Hematopoietic multipotent progenitor cell treated with erythropoietin and hydrocortisone succinate and interleukin-3 and kit ligand, for 15 days (in vitro differentiated cells): ENCODE measurements at places on chromosomes 12 and 14.

DNA sequence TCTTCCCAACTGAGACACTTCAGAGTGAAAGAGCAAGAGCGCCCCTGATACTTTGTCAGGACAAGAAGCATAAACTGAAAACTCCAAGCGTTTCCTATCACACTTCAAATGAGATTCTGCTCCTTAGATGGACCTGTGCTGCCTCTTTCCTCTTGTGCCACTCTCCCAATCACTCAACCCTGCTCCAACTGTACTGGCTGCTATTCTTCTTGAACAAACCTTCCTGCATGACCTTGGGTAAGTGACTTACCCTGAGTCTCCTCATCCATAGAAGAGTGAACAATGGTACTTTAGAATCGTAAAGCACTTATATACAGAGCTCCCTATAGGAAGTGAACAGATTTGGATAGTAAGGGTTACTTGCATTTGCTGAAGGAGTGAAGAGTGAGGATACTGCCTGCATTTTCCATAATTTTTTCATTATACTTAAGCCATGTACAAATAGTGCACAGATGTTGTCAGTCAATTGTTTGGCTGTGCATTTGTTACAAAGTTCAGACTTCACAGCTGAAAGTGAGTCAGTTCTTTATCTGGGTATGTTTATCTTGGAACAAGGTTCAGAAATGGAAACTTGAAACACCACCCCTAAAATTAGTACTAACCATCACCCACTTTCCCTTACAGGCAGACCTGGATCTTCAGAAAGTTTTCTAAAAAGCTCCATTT lies 10.8 kb downstream of the MTERF2 start:
- no peak for DNase-seq

DNA sequence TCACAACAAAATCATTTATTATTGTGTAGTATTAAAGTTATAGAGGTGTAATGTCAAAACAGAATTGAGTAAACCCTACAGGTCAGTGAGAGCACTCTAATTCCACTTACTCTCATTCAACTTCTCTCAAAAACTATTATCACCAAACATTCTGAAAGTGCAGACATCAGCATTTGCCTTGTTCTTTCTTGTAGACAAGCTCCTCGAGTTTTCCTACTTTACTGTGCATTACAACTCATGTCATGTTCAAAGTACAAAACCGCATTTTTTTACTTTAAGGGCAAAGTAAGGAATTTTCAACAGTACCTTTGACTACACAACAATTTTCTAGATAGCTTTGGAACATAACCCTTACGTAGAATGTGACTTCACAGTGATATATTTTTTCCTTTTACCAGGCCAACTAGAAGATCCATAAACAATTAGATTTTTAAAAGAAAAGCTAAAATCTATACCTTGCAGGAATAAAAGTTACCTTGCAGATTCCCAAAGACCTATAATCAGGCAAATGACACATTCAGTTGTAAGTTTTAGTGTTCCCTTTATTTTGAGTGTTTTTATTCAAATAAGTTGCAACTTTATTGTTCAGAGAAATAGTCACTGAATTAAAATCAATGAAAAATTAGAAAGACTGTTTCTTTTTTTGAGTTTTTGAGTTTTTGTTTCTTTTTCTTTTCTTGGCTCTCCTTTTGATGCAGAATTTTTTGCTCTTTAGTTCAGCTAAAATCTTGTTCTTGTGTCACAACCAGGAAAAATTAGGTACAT lies 12.7 kb upstream of the USP15 start:
- DNase-seq: no peak

DNA sequence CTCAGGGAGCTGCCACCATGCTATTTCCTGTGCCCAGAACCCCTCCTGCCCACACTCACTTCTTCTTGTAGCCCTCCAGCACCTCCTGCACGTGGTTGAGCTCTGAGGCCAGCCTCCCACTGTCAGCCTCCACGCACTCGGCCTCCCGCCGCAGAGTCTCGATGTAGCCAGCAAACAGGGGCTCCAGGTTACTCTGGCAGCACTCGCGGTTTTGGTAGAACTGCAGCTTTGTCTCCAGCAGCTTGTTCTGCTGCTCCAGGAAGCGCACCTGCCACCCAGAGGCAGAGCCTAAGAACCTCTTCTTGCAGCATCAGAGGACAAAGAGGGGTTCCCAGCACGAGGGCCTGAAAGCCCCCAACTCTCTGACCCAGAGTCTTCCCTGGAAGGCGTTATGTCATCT lies 2.1 kb downstream of the KRT83 start:
- no peak for DNase-seq

GRCh38 chr12:104482113-104482512 lies 25.4 kb downstream of the CHST11 start:
- DNase-seq: no peak

DNA sequence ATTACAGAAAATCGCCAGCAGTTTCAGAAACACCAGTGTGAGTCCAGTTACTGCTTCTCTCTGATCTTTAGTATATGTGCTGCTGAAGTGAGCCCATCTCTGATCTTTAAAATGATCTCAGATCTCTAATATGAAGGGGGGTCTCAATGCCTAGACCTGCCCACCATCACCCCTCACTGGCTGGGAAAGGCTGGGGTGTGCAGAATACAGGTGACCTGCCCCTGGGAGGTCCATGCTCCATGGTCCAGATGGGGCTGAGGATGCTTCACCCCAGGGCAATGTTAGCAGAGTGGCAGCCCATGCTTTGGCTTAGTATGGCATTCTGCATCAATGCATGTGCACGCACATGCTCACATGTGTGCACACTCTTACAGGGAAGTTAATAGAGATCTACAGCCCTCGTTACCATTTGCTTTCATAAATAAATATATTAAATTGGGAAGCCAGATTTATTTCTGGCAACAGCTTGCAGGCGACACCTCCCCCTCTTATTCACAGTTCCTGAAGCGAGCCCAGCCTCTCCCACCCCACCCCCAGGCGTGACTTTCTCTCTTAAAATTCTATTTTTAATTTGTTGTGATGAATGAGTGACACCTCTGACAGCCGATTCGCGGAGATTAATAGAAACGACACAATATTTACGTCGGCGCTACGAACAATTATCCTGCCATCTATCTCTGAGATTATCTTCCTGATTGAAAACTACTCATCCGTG lies 104.7 kb upstream of the ESRRB start:
- no peak for DNase-seq

GRCh38 chr12:111442301-111443045 lies 36.8 kb downstream of the SH2B3 start:
- no peak for DNase-seq

DNA sequence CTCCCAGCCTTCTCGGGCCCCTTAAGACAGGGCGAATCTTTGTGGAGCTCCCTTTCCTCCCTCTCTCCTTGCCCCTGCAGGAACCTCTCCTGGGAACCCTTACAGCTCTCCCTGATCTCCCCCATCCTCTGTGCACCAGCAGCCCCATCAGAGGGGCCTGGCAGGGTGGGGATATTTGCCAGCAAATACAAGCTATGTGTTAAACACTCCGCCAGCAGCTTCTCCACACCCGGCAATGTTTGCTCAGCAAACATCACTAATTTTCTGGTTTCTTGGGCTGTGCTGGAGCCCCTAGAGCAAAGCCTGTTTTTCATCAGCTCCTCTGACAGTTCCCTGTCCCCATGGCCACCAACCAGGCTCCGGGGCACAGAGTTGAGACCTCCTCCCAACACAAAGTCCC lies 147.5 kb upstream of the LHX5 start:
- no peak for DNase-seq

DNA sequence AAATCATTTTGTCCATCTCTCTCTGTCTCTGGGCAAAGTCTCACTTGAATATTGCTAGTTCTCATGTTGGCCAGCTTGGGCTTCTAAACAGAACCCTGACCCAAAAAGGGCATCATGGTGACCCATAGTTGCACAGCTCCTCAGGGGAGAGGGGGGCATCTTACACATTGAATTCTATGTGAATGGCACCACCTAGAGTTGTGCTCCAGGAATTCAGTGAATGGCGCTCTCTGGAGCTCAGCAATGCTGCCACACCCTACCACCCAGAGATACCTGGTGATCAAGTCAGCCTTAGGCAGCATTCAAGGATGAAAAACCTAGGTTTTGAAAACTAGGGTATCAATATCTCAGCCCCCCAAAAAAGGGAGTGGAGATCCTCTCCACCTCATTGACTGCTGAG lies 50.6 kb downstream of the SMUG1 start:
- DNase-seq: no peak

DNA sequence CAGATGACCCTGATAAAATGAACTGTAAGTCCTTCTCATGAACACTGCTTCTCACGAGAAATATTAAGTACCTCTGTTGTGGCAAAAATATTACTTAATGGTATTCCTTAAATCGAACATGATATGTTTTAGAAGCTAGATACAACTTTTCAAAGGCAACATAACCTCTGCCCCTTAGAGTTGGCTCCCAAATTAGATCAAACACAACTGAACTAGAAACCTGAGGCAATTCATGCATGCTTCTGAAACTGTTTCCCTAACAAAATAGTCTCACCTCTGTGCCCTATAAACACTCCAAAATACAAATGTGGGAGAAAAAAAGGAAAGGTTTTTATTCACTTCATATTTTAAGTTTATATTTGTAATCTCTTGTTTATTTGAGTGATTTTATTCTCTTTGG lies 121.6 kb downstream of the SLC16A7 start:
- DNase-seq: no peak

GRCh38 chr12:27555925-27556778 lies 32.1 kb downstream of the PPFIBP1 start:
- no peak for DNase-seq

DNA sequence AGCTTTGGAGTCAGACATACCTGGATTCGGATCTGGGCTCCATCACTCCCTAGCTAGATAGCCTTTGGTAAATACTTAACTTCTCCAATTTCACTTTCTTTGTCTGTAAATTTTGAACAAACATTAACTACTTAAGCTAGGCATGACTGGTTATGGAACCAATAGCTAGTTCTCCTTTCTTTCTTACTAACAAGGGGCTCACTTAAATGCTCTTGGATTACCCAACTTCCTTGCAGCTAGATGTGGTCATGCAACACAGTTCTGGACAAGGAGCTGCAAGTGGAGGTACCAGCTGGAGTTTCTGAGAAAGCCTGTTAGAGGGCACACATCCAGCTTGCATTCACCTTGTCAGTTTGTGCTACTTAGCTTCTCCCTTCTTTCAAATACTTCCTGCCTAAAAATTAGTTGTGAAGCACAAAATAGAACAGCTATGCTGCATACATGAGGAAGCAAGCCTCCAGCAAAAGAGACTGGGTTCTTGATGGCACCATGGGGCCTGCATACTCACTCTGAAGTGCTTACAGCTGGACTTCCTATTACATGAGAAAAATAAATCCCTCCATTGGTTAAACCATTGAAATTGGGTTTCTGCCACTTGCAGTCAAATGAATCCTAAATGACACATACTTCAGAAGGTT lies 210.1 kb upstream of the EEA1 start:
- DNase-seq: no peak

DNA sequence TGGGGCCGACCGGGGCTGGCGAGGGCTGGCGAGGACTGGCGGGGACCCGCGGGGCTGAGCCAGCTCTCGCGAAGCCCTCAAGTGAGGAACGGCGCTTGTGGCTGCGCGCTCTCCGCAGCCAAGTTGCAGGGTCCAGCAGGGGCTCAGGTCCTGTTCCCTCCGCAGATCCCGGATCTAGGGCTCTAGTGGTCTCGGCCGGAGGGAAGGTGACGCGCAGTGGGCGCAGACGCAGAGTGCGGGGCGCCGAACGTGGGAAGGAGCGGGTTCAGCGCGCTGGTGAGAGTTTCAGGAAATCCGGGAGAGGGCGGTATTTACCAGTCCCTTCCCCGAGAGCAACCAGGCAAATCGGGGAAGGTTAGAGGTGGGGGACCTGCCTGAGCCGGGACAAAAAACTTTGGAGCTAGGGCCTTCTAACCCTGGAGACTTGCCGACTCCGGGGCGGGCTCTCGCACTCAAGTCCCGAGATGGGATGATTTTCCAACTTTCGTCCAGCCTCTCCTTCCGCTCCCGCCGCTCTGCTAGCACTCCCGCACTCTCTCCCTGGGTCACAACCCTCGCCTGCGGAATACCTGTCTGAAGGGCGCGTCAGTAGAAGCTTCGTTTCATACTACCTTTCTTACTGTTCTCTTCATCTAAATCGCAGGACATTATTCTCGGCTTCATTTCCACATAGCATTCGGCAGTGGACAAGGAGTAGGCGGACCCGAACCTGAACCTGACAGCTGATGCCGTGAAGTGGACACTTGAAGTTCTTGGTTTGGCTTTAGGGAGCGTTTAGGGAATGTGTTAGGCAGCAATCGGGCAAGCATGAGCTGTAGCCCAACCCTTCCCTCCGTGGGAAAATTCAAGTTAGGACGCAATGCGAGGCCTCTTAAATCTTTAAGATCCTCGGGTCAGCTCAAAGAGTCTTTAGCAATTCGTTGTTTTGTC lies 13.6 kb upstream of the PAX9 start:
- DNase-seq: no peak

DNA sequence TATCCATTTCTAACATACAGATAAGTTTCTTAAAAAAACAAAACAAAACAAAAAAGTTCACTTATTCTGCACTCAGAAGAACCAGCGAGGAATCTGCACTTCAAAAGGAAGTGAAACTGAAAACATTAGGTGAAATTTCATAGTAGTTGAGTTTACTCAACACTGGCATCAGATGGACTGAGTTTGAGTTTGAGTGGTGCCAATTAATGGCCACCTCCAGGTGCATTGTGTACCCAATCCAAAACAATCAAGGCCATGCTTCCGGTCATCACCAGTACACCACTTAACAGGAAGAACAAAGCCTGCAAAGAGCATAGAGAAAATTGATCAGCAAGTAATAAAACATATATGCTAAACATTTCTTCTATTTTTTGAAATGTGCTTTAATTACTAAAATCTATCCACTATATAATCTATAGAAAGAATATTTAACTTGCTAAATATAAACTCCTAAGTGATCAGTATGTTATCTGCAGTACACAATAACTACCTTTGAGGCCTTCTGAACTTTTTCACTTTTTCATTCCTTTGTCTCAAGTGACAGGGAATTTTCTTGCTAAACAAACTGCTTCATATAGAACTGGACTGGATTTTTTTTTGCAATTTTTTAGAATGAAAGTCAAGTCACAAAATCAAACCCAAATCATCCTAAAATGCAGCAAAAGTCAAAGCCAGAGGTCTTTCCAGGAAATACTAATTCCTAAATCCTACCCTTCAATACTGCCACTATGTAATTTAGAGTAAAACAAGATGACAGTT lies 11.5 kb downstream of the SLC38A2 start:
- no peak for DNase-seq

DNA sequence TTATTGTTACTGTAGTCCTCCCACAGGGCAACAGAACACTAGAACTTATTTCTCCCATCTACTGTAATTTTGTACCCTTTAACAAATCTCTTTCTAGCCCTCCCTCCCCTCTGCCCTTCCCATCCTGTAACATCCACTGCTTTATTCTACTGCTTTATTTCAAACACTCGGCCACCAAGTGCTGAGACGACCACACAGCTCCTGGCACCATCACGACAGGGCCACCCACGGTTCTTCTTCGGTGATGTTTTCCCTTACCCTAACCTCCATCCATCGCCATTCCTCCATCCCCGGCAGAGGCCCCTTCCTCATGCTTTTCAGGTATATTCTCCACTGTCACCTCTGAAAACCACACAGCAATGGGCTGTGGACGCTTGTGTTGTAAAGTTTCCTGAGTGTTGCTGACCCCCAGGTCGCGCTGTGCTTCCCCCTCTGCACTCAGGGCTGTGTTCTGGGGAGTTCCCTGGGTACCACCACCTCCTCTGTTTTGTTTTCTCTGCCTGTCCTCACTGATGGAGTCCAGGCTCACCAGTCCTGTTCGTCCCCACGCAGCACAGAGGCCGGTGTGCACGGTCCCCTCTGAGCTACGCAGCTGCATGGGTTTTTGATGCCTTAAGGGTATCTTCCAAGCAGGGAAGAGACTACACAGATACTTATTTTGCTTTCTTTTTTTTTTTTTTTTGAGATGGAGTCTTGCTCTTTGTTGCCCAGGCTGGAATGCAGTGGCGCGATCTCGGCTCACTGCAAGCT lies 207.2 kb upstream of the TMEM132C start:
- DNase-seq: no peak

GRCh38 chr14:103284574-103285467 lies 49.2 kb upstream of the EIF5 start:
- DNase-seq: no peak
